LoVo (cell line): ENCODE measurements at places on chromosomes 11 and 22.

DNA sequence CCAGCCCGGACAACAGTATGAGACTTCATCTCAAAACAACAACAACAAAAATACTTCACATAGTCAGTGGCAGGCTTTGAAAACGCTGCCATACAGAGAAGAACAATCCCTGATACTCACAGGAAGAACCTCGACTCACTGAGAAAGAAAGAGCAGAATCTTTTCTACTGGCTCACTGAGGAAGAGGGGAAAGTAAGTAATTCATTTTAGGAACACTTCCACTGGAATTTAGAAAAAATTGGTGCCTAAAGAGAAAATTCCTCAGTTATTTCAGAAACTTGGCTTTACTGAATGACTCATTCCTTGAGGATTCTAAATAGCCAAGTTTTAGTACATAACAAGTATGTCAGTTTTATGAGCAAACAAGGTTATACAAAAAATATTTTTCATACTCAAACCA, 12.3 kb downstream of the NARS2 start:
- DNase-seq = no peak

GRCh38 chr11:116432301-116432700, 340.5 kb downstream of the BUD13 start:
- no peak for DNase-seq

DNA sequence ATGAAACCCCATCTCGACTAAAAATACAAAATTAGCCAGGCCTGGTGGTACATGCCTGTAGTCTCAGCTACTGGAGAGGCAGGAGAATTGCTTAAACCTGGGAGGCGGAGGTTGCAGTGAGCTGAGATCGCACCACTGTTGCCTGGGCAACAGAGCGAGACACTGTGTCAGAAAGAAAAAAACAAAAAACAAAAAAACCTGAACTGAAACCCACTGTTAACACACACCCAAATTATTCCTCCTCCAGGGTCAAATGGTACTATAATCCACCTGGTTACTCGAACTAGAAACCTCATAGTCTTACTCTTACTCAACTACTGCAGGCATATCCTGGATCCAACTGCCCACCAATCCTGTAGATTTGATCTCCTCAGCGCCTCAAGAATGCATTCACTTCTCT, 35.5 kb downstream of the USP28 start:
- DNase-seq = no peak

DNA sequence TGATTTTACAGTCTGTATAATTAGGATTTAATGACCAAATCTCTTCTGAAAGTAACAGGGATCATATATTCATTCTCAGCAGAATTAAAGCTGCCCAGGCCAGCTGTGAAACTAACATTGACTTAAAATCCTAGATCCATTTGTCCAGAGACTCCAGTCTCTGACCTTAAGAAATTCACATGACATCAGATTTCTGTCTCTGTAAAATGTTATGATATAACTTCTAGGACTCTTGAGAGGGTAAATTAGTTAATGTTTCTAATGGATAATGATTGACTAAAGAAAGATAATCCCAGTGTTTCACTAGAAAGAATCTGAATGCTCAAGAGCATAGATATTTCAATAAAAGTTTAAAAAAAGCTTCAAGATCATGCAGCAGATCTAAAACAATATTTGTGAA, 6.3 kb downstream of the NOX4 start:
- DNase-seq = no peak

DNA sequence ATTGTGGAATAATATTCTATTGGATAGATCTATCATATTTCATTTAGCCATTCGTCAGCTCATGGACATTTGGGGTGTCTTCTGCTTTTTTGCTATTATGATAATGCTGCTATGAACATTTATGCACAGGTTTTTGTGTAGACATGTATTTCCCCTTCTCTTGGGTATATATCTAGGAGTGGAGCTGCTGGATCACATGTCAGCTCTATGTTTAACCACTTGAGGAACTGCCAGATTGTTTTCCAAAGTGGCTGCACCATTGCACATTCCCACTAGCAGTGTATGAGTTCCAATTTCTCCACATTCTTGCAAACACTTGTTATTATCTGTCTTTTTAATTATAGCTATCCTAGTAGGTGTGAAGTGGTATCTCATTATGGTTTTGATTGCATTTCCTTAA, 75.0 kb downstream of the C11orf65 start:
- DNase-seq = no peak

- no peak for DNase-seq
Observed at GRCh38 chr22:19841641-19842392, 12.9 kb downstream of the GNB1L start.

- no peak for DNase-seq
Observed at GRCh38 chr11:129611661-129612446, 203.8 kb upstream of the TMEM45B start.

DNA sequence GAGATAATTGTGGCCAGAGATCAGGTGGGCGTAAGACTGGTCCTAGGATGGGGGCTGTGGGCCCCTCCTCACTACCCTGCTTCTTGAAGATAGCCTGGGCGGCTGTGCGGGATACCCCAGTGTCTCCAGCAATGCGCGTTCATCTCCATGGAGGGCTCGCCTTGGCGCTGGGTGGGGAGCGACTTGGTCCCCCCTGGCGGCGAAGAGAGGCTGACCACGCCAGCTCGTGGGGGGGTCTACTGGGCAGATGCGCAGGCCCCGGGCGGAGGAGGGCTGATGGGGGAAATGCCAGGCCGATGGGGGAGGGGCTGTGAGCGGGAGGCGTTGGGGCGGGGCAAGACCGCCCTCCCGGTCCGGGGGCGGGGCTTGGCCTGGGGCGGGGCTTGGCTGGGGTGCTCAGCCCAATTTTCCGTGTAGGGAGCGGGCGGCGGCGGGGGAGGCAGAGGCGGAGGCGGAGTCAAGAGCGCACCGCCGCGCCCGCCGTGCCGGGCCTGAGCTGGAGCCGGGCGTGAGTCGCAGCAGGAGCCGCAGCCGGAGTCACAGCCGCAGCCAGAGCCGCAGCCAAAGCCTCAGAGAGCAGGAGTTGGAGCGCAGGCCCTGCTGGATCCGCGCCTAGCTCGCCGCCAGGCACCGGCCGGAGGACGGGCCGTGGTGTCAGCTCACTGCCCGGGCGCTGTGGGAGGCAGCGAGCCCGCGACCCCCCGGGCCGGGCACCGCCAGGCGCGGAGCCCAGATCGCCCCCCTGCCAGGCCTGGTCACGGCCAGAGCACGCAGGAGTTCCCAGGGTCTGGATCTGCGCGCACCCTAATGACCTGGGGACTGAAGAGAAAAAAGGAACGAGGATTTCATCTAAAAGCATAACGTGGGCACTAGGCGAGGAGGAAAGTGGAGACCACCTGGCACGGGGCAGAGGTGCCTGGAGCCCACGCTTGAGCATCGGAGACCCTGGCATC, at the start of gene SLC35E4:
TSS of gene SLC35E4 (plus strand) at position 509 of the 953 bp plus-strand sequence. CDS start 670 bp downstream, outside the sequence.
- DNase-seq = peak; percentile 92

- no peak for DNase-seq
Observed at GRCh38 chr22:24451162-24451561, 23.8 kb downstream of the ADORA2A start.

DNA sequence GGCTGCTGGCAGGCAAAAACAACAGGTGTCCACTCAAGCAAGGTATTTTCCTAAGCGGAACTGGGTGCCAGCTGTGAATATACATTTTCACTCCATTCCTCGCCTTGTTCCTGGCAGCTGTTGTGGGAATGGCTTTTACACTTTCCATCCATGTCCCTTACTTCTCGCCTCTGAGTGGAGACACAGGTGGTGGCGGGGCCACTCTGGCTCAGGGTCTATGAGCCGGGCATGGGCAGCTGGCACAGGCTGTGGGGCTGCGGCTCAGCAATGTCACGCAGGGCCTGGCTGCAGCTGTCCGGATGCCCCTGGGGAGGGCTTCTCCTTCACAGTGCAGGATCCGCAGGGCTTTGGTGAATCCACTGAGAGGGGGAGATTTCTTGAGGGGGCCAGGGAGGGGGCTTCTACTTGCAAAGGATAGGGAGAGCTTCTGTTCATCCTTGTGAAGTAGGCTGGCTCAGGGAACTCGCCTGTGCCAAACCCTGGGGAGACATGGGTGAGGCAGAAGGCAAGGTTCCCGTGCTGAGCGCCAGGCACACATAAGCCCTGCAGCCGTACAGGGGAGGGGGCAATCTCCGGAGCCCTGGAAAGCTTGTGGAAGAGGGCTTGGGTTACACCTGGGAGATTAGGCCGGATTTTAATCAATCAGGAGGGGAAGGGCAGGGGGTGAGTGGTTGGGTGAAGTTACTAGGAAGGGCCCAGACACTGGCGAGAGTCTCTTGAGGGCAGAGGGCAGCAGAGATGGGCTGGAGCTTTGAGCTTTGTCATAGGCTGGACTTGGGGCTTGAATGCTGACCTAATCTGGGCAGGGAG, 45.7 kb downstream of the KCNQ1OT1 start:
- no peak for DNase-seq

GRCh38 chr11:112292188-112292587, 31.5 kb upstream of the PLET1 start:
- no peak for DNase-seq

DNA sequence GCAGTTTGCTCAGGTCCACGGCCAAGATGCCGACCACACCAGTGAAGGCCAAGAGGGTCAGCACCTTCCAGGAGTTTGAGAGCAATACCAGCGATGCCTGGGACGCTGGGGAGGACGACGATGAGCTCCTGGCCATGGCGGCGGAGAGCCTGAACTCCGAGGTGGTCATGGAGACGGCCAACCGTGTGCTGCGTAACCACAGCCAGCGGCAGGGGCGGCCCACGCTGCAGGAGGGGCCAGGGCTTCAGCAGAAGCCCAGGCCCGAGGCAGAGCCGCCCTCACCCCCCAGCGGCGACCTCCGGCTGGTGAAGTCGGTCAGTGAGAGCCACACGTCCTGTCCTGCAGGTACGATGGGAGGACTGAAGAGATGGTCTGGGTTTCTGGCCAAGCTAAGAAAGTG, 31.0 kb downstream of the TBC1D22A start:
- DNase-seq = no peak
